Left lobe of liver (tissue), 2 donors: ENCODE measurements at places on chromosomes 6 and 20. TPM values are rescaled to one million over a fixed set of nuclear protein-coding genes. Genes with fewer than 3 reads are reported as not detected.

The IL17A gene
- not detected for total RNA-seq

The SMOC2 gene
- total RNA-seq = 0.68 TPM

The WFDC2 gene
- total RNA-seq = 3.7 TPM

The VGLL2 gene
- not detected for total RNA-seq

The PKHD1 gene
- 3.0 TPM for total RNA-seq

The VSX1 gene
- total RNA-seq = 0.18 TPM

The SGK2 gene
- 81.1 TPM for total RNA-seq

The CLVS2 gene
- not detected for total RNA-seq

DNA sequence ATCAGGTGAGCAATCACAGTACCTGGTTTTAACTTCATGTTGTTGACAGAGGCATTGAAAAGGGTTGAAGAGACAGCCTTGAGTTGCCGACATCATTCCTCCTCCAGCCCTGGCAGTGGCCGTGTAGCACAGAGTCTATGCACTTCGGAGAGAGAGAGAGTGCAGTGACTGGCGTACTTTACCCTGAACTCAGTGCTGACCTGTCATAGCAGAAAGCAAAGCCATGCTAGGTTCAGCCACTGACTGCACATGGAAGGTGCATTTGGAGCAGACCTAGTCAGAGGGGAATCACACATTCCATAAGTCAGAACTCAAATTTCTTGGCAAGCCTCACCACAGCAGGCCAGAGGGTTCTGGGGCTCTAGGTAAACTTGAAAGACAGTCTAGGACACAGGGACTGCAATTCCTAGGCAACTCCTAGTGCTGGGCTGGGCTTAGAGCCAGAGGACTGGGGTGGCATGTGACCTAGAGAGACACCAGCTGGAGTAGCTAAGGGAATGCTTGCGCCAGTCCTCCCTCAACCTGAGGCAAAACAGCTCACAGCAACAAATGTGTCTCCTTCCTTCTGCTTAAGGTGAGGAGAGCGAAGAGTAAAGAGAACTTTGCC is 69.1 kb downstream of the ELOVL4 start:
- peak; percentile 90 for DNase-seq

DNA sequence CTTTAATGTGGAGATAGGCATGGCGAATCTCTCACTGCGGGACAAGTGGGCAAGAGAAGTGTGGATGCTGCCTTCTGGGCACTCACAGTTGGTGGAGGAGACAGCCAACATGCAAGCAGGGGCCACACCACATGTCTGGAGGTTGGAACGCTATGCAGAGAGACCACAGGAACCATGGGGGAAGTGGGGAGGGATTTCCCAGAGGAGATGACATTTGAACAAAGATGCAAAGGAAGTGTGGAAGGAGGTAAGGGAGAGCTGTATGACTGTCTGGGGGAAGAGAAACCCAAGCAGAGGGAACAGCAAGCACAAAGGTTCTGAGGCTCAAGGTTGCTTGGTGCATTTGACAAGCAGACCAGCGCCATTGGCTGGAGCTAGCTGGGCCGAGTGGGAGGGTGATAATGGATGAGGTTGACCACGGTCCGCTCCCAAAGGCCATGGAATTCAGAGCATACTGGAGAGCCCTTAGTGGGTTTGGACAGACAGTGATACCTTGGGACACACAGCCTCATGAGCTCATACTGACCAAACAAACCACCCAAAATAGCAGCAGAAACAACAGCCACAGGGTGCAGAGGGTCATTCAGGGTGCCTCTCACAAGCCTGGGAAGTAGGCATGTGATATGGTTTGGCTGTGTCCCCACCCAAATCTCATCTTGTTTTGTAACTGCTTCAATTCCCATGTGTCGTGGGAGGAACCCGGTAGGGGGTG is 7.6 kb upstream of the FAM110A start:
- peak; percentile 22 for DNase-seq

- no peak for DNase-seq
These were observed 645 bp downstream of the DDX39B start for GRCh38 chr6:31541059-31541657.

GRCh38 chr20:38229376-38230252 is 30.9 kb downstream of the KIAA1755 start:
- DNase-seq = no peak

DNA sequence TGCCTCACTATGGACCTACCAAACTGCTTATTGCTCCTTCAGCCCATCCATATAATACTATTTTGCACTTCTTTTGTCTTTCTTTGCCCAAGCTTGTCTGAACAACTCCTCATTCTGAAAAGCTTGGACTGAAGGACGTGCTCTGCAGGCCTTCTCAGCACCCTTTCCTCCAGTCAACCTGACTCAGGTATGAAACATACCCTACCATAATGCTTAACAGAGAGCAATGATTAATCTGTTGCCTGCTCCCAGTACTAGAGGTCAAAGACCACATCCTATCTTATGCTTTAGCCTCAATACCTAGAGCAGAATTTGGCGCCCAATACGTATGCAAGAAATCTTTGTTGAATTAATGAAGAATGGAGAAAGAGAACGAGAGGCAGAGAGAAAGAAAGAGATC is 55.2 kb downstream of the ATXN1 start:
- DNase-seq = no peak

GRCh38 chr6:148324297-148324985 is 18.2 kb upstream of the SASH1 start:
- no peak for DNase-seq

GRCh38 chr6:44631968-44632367 is 244.5 kb downstream of the CDC5L start:
- DNase-seq = no peak

DNA sequence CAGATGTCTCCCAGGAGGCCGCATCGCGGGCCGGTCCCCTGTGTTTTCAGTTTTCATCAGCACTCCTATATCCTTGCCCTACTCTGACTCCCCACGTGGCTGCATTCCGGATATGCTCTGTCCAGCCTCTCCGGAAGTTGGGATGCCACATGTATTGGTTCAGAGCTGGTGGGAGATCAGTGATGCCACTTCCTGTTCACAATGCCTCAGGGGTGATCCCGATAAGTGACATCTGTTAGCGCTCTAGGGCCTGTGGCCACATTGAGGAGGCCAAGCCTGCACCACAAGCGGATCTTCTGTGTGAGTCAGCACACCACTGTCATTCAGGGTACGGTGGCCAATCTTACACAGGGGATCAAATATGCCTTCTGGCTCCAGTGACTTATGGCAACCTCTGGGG is 57.8 kb downstream of the PPP1R3G start:
- DNase-seq = no peak

DNA sequence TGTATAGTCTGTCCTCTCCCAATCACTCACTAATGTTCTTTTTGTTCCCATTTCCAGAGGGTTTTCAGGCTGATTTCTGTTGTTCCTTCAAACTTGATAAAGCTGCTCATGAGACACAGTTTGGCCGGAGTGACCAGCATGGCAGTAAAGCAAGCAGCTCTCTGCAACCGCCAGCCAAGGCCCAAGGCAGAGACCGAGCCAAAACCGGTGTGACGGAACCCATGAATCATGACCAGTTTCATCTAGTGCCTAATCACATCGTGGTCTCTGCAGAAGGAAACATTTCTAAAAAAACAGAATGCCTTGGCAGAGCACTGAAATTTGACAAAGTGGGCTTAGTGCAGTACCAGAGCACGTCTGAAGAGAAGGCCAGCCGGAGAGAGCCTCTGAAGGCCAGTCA is 14.8 kb upstream of the RPL7L1 start:
- DNase-seq = no peak

DNA sequence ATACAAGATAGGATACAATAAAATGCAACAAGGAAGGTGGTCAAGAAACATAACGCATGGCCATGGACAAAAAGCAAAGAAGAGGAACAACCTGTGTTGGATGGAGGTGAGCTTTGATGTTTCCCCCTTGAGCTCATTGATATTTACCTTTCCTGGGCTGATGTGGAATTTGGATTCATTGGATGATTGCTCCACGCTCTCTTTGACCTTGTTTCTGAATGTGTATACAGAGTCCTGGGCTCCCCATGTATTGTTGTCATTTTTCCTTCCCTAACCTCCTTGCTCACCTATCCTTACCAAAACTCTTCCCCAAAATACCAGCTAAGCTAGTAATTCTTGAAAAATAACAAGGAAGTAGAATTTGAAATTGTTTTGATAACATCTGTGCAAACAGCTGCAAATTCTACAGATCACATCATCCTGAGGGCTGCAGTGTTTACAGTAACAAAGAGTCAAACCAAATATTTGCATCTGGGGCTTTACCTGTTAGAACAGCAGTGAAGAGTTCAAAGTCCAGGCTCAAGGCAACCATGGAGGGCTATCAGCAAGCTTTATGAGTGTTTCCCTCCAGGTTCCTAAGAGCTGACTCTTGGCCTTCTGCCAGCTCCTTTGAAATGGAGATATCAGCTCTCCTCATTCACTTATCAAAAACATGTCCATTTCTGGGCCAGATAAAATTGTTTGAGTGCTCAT is 214.3 kb upstream of the MARCKS start:
- peak; percentile 66 for DNase-seq

DNA sequence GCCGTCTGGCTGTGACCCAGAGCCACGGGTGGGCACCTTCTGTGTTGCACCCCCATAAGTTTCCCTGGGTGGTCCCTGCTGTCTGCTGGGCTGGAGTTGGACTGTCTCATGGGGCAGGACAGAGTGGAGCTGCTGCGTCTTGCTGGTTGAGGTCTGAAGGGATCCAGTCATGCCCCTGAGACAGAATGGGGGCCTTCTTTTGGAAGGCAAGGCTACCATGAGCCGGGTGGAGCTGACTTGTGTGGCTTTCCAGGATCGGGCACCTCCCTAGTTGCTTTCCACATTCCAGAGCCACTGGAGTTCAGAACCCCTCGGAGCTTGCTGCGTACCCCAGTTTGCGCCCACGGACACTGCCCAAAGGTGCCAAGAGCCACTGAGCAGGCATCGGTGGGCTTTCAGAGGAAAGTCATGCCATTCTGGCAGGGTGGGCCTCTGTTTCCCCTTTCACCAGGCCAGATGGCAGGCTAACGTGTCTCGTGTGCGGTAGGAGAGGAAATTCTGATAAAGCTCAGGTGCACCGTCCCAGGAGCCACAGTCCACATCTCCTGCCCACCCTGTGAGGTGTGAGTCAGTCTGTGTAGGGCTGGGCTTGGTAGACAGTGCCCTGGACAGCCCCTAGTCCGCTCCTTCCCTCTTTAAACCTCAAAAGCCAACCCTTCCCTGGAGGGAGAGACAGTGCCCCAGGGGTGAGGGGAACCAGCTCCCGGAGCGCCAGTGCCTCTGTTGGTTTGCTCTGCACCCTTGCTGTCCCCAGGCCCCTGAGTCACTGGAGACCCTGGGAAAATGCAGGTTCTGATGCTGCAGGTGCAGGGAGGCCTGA is 125.3 kb downstream of the SYCP2 start:
- DNase-seq = peak; percentile 32
